ENCODE measurements at places on chromosomes 6 and 20.

DNA sequence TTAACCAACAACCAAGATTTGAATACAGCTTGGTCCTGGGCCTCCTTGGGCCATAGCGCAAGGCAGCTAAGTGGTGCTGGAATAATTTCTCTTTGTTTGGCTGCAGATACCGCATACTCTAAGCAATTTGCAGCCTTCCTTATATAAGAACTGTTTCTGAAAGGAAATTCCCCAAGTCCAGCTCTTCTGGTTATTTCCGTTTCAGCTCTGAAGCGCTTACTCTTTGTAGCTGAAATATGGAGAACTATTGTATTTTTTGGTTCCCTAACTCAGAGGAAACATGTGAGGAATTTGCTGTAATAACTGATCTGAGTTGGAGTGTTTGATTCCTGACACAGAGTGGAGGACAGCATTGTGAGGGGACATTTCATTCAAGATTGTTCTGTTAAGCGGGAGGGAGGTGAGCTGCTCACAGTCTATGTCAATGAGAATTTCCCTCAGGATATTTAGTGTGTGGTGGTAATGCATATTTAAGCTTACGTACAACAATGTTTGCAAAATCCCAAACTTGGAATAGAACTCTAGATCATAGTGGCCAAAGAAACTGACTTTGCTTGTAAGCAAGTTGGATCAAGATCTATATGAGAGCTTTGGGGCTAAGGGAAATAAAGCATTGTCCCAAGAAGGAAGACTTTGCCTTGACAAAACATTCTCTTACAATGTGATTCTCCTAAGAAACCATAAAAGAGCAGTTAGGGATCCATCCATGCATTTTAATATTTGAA, 576.6 kb upstream of the FLRT3 start:
- no peak for DNase-seq

GRCh38 chr20:43465625-43465943, 7.9 kb downstream of the SRSF6 start:
- no peak for DNase-seq

- DNase-seq = no peak
Observed at GRCh38 chr6:13538084-13538483, 36.3 kb upstream of the SIRT5 start.

DNA sequence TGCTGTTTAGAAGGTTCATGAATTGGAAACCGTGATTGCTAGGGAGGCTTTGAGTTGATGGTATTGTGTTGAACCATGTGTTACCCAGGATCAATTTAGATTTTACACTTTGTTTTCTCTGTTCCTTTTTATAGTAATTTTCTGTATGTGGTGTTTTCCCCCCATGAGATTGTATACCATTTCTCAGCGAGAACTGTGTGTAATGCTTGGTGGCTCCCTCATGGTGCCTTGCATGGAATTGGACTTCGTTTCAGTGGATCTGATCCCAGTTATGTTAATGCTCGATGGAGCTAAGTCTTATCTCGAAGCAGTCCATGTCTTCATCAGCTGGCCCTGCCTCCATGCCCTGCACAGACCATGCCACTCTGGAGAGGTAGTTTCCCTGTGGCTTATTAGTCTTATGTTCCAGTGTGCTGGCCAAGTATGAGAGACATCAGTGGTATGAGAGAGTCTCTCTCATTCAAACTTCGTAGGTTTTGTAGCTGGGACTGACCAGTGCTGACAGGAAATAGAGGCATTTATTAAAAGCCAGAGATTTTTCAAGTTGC, 18.7 kb downstream of the PTPN1 start:
- no peak for DNase-seq

DNA sequence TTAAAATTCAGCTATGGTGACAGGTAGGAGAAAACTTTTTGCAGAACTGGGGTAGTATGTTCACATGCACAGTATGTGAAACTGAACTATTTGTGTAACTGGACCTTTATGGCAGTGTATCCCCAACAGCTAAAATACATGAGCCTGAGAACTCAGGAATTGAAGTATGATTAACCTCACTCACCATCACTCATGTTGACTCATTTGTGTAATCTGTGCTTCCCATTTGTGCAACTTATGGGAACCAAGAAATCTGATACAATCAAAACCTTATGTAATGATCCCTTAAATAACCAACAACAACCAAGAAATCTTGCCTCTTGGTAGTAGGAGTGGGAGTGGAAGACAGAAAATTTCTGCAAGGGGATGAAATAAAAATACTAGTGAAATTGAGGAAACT, 674.9 kb downstream of the HDGFL1 start:
- no peak for DNase-seq
